ENCODE measurements at places on chromosomes 4 and X. TPM values are rescaled to one million over a fixed set of nuclear protein-coding genes. Genes with fewer than 3 reads are reported as not detected.

CCDC160 gene
- total RNA-seq: not detected

GIMD1 gene
- total RNA-seq: not detected

ARHGAP36 gene
- not detected for total RNA-seq

TRIM75 gene
- total RNA-seq: 0.32 TPM

AWAT2 gene
- not detected for total RNA-seq

SMIM43 gene
- 0.43 TPM for total RNA-seq

PNMA6F gene
- total RNA-seq: not detected

EDA2R gene
- total RNA-seq: 8.1 TPM

GRCh38 chr4:153618833-153619232 lies 65.2 kb upstream of the TLR2 start:
- no peak for DNase-seq

DNA sequence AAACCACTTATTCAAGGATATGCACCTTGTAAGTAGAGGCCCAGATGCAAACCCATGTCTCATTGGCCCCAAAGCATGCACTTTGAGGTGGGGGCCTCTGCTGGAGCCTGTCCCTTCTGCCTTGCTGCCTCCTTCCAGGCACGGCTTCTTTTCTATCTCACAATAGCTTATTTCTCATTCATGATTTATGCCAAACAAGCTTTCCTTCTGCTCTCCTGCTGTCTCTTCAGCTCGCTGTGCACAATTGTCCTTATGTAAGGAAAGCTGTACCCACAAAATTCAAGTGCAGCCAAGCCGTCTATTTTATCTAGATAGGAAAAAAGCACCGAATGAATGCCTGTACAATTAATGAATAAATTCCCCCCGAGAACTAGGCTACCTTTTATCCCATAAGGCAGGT lies 124.8 kb upstream of the PACRGL start:
- DNase-seq: no peak

DNA sequence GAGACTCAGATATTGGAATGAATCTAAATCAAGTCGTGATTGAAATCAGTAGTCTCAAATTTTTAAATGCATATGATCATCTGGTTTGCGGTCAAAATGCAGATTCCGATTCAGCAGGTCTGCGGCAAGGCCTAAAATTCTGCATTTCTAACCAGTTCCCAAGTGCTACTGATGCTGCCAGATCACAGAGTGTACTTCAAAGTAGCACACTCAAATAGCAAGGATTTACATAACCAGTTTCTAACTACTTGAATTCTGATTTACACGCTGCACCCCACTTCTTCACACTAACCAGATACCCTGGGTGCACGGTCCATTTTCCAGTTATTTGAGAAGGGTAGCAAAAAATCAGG lies 752 bp downstream of the MBTPS2 start:
- DNase-seq: no peak

- no peak for DNase-seq
Observed at GRCh38 chr4:134518574-134519217, 317.1 kb upstream of the PABPC4L start.

DNA sequence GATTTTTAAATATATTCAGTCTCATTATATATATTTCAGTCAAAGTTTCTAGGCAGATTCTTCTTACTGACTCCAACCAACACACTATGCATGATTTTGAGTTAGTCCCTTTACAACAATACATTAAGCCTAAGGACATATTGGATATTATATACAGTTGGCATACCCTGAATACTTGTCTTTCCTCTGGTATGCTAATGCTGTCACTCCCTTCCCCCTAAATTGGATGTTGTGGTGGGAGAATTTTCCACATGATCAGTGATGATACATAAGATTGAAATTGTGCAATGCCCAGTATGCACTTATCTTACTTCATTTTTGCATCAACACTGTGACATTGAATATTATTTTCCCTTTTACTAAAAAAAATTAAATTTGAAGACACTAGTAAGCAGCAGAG lies 935.2 kb downstream of the PCDH7 start:
- no peak for DNase-seq

GRCh38 chrX:56968980-56969379 lies 26.4 kb downstream of the SPIN3 start:
- peak; percentile 5 for DNase-seq

DNA sequence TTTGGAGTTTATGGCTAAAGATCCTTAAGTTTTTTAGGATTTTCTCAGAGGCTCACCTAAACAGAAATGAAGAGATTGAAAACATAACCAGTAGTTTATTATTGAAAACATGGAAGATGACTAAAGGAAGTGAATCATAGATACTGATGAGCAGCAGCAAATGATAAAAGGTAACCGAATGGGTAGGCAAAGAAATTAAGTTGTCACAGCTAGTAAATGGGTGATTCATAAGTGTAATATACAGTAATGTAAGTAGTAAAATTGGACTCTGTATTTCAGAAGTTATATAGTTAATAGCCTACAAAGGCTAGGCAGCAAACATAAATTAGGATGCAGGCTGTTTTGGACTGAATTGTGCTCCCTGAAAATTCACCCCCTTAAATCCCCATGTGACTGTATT lies 59.0 kb upstream of the ADGRA3 start:
- DNase-seq: no peak
